HuH-7 (cell line): ENCODE measurements at places on chromosomes 7 and 10.

GRCh38 chr10:29039091-29039490 is 249.8 kb upstream of the LYZL1 start:
- DNase-seq, result no peak

GRCh38 chr10:63265222-63265617 is 132.1 kb downstream of the NRBF2 start:
- DNase-seq, result peak; percentile 15

GRCh38 chr7:38700116-38700515 is 68.9 kb upstream of the AMPH start:
- no peak for DNase-seq

DNA sequence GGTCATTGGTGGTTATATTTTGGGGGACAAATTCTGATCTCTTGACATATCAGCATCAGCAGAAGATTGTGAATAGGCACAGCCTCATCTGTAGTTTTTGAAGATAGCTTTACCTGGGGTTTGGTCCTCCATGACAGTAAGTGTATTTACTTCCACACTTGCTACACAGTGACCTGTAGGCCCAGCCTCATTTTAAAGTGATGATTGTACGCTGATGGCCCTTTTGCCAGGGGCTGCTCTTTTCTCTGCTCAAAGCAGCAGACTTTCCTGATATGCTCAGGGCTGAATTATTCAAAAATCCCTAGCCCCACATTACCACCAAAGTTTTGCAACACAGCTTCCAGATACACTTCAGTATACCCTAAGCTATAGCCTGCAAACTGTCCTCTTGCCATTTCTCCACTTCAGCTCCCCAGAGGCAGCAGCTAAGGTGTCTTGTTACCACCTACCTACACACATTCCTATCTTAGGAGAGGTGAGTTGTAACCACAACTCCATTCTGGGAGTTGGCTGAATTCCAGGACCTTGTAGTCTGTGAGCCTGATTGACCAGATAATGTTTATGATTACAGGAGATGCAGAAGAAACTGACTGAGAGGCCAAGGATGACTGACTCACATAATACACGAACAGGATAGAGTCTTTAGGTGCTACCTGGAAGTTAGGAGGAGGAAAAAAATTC is 6.0 kb downstream of the ASB4 start:
- no peak for DNase-seq
